ENCODE measurements at places on chromosomes 7 and 10.

DNA sequence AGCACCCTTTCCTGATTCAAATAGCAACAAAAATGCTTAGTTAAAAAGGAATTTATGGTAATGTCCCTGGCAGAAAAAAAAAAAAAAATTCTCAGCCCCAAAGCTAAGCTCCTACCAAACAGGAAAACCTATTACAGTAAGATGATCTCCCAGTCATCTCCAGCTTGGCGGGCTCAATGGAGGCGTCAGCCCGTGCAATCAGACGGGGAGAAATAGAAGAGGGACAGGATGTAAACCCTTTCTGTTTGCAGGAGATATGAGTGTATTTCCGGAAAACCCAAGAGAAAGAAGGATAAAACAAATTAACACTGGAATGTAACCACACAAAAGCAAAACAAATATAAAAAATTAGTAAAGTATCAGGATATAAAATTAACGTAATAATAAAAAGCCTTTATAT lies 242.8 kb downstream of the TCERG1L start:
- no peak for DNase-seq

DNA sequence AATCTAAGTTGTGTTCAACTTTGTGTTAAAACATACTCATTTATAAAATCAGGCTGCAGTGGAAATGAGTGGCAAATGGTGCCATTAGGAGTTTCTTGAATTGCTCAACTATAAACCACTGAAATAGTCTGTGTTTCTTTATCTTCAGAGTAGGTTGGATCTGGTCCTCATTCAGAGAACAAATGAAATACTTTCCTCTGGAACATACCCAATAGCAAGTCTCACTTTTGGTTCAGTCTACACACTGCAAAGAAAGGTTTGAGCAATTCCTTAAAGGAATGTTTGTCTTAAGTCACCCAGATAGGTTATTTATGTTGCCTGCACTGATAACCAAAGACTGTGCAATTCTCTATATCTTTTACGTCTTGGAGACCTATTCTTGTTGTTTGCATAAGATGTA lies 62.5 kb downstream of the ABCB4 start:
- DNase-seq, result no peak

GRCh38 chr7:80881351-80881900 lies 37.4 kb downstream of the SEMA3C start:
- no peak for DNase-seq

DNA sequence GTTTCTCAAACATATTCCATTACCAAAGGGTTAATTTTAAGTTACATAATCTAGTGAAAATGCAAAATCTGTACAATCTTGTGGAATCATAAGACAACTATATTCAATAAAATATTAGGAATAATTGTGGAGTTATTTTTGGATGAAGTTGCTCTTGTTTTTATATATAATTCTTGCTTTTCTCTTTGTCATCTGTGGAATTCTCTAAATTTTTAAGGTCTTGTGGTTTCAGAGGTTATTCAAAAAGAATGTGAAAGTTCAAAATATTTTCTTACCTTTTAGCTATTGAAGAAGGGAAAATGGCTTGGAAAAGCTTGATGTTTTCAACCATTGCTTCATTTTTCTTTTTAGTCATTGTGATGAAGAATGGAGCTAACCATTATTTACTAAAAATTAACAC lies 552.1 kb downstream of the TFEC start:
- no peak for DNase-seq

GRCh38 chr10:49279015-49279880 lies 19.7 kb upstream of the C10orf71 start:
- no peak for DNase-seq

- no peak for DNase-seq
Measured at GRCh38 chr10:132208462-132209050, 21.8 kb downstream of the DPYSL4 start.

- no peak for DNase-seq
Measured at GRCh38 chr7:27423290-27423689, 180.7 kb downstream of the EVX1 start.

All from NCI-H748 treated with DMSO at 0.1 percent for 48 hours (cell line).